ENCODE measurements at places on chromosomes 11 and 22.

GRCh38 chr11:117316197-117316961 lies at the start of gene BACE1:
TSS of gene BACE1 (minus strand) at chr11:117316256. CDS start at chr11:117315795, 461 bp downstream.
- DNase-seq: peak; percentile 75

DNA sequence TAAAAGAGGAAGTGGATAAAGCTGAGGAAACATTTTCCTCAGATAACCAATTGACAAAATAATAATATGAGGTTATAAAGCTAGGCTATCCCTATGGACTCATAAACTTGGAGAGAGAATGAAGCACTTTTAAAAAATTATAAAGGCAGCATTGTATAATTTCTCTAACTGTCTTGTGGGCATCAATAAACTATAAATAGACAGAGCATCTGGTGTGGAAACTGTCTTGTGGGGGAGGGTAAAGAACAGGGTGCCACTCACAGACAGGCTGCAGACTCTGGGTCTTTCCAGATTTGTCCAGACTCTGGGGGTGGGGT lies 333.5 kb downstream of the BUD13 start:
- DNase-seq: no peak

GRCh38 chr11:20397281-20397680 lies 9.8 kb downstream of the PRMT3 start:
- DNase-seq: peak; percentile 7

DNA sequence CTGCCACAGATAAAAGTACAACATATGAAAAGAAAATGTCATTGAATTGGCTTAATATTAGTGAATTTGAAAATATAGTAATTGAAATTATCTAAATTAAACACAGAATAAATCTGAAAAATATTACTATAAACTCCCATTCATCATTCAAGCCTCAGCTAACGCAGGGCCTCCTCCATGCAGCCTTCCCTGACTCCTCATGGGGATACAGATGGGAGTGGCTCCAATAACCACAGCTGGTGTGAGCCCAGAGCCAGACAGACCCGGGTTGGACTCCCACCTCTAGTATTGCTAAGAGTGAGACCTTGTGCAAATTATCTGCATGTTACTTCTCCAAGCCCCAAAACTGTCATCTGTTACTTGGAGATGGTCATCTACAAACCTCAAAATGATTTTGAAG lies 44.9 kb downstream of the CSF2RB start:
- DNase-seq: no peak

GRCh38 chr11:43837879-43838278 lies 42.8 kb upstream of the ALKBH3 start:
- DNase-seq: no peak

DNA sequence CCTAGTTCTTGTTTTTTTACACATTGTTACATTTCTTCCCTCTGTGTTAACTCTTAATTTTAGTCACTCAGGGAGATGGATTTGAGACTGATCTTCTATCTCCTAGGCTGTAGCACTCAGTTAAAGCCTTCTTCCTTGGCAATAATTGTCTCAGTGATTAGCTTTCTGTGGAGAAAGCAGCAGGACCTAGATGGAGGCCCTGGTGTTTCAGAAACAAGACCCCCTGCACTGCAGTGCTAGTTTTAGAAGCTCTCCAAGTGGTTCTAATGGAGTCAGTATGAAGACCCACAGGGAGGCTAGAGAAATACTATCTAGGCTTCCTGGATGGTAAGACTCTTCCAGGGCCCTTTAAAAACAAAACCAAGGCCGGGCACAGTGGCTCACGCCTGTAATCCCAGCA lies 4.1 kb upstream of the PC start:
- DNase-seq: no peak

- DNase-seq: peak; percentile 78
Observed at GRCh38 chr22:44023404-44024287, 456 bp upstream of the PARVB start.

DNA sequence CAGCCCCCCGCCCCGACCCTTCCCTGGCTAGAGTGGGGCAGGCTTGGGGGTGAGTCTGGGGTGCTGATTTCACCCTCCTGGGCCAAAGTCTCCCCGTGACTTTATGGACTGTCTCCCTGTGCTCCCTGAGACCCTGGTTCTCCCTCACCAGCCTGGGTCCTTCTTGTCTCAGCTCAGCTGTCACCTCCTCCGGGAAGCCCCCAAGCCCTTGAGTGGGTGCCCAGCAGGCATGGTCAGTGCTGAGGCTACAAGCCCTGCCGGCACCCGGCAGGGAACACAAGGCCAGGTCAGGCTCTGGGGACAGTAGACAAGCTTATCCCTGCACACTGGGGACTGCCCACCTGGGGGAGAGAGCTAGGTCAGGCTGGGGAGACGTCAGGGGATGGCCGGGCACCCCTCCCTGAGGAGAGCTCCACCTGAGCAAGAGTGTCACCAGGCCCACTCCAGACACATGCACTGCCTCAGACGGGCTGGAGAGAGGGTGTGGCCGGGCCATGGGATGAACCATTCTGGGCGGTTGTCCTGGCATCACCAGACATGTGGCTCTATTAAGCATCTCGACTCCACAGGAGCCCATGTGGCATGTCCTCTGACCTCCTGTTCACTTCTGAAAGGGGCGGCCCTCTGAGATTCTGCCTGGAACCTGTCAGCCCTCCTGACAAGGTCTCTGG lies 22.6 kb upstream of the RTN4R start:
- no peak for DNase-seq

- no peak for DNase-seq
Observed at GRCh38 chr11:14554959-14555358, 34.8 kb upstream of the PSMA1 start.

- peak; percentile 43 for DNase-seq
Observed at GRCh38 chr22:48536541-48537342, 1290.9 kb downstream of the BRD1 start.

DNA sequence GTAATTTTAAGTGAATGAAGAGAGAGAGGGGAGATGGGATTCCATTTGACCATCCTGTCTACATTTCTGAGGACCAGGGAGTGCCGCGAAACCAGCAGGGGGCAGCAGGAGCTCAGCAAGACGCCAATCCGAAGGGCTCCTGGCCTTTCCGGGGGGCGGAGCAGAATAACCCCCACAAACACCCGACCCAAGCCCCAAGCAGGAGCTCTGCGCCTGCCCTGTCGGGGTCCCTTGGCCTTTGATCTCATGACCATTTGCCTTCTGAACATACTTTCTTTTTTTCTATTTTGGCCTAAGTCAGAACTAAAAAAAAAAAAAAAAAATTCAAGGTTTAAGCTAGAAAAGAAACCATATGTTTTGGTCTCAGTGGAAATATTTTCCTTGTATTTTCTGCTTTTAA lies 21.9 kb upstream of the SCN2B start:
- DNase-seq: peak; percentile 65

DNA sequence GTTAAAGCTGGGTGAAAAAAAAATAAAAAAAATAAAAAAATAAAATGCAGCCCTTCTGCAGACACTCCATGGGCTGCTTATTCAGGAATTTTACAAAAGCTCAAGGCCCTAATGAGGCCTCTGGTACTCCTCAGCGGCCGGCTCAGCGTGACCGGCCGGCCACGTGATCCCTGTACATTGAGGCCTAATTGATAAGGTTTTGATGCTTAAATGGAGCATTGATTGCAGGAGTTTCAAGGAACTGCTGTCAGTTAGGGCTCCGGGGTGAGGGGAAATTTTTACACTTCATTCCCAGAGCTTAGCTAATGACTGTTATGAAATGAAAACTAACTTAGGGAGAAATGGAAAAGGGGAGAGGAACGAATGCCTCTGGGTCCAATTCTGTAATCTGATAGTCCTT lies 368.8 kb upstream of the KIRREL3 start:
- DNase-seq: peak; percentile 36

- no peak for DNase-seq
Observed at GRCh38 chr11:78230161-78230877, 41.6 kb downstream of the USP35 start.

DNA sequence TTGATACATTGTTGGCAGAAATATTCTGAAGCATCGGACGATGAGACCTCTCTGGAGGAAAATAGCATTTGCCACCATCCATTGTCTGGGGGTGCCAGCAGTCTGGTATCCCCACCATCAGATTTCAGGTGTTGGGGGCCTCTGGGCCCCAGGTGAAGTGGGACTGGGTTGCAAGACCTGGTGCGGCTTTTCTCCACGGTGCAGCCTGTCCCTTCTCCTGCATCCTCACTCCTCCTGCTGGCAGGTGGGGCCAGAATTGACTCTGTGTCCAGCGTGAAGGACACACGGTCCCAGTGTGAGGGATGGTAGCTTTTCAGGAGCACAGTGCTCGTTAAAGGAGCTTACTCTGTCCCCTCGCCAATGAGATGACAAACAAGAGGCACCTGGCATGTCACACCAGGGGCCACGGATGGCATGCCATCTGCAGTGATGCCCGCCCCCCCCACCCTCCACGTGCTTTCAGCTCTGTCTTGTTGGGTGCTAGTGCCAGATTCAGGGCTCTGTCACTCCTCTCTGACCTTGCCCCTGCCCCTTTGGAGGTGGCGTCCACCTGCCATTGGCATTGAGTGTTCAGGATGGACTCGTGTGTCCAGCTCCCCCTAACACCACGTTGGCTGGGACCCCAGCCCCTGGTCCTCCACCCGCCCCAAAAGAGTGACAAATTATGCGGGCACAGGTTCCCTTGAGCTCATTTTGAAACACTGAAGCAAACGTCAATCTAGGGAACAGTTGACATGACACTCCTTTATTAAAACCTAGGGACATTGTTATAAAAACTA lies 62.4 kb downstream of the PARVG start:
- no peak for DNase-seq

DNA sequence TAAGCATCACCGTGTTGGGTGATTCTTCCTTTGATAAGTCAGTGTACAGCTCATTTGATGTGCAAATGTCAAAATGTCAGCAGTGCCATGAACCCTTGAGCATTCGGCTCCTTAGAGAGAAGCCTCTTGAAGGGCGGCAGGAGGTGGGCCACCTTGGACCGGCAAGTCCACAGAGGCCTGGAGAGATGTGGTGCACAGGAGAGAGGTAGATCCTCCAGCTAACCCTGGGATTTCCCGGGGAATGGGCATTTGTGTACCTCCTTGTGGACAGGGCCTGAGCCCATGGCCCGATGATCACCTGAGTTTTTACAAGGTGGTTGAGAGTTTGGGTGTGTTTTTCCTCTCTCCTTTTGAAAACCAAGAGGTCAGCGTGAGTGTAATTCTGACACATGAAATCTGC lies 133.2 kb upstream of the RCN1 start:
- DNase-seq: no peak

- DNase-seq: peak; percentile 99
Observed at GRCh38 chr11:47847892-47848699, at the start of gene NUP160. TSS of gene NUP160 (minus strand) at chr11:47848350. CDS start at chr11:47848318, 32 bp downstream.

DNA sequence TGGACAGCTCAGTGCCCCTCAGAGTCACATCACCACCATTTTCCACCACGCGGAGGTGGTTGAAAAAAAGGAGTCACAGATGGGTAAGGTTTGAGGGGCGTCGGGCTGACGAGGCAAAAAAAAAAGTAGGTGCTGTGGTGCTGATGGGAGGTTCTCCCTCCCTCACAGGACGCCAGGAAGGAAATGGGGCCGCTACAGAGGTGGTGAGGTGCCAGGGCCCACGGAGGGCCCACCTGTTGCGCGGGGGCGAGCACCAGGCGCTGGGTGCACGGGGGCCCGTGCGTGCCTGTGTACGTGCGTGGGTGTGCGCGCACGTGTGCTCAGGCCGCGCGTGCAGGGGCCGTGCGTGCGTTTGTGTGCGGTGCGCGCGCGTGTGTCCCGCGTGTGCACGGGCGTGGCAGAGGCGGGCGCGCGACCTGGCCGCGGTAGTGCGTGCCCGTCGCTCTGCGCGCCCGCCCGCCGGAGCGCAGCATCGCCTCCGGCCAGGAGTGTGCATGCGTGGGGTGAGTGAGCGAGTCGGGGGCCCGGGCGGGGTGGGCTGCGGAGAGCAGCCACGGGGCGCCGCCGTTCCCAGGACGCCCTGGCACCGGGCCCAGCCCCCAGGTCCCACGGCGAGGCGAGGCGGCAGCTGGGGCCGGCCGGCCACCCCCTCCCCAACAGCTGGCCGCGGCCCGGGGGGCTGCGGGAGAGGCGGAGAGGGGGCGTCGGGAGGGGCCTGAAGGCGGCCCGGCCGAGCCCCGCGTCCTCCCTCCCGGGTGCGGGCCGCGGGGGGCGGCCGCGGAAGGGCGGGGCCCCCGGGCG lies 2.8 kb downstream of the PDGFB start:
- peak; percentile 61 for DNase-seq

DNA sequence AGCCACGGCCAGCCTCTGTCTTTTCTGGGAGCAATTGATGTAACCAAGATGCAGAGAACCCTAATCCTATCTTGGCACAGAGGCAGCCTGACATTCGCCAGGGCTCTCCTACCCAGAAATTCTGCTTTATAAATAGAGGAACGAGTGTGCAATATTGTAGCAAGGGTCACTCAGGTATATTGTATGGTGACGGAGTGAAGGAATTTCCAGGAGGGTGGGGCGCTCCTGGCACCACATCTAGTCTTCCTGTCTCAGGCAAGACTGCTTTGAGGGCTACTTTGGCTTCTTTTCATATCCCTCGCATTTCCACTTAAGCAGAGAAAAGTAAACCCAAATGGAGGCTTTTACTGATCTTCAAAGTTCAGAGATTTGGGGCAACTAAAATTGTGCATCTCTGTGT lies 114.4 kb downstream of the BARX2 start:
- no peak for DNase-seq

DNA sequence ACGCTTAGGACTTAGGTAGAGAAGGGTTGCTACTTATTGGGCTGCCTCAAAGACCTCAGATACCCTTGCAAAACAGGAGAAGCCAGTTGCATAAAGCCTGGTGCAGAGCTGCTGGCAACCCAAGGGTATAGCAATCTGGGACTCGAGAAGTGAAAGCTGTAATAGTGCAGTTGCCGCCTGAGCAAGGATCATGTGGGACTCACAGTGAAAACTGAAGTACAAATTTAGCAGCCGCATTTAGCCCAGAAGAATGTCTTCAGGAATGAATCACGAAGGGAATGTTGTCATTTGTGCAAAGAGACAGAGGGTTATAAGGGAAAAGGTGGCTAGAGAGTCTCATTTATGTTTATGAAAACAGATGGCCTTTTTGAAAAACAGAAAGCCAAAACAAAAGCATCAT lies 267.2 kb downstream of the TENM4 start:
- no peak for DNase-seq

DNA sequence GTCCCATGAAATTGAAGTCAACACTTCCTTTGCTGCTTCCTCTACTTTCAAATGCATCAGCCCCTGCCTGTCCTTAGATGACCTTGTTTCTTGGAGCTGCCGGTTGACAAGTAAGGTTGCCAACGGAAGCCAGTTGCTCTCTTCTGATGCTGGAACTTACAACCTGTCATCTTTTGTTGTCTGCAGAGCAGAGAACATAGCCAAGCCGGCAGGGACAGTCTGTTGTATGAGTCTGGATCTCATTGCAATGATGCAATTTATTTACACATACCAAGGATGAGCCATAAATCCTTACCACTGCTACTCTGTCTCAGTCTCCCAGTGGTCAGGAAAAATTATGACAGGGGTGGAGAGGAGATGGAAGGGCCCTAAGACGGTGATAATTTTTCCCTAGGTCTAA lies 151.4 kb downstream of the BLID start:
- DNase-seq: peak; percentile 4

DNA sequence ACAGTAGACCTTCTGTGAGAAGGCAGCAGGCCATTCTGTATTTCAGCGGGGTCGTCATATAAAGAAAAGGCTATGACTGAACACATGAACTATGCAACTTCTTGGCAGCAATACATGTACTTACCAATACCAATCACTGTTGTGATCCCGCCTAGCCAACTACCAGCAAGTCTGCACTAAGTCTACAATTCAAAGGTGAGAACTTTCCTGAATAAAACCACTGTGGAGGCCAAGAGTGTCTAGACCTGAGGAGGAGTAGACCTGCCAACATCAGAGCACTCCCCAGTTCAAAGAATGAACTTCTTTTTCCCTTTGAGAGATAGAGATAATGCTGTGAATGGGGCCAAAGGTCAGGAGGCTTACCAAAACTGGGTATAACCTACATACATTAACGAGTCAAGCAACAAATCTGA lies 108.2 kb downstream of the SIK3 start:
- no peak for DNase-seq

GRCh38 chr11:102500829-102501228 lies 29.7 kb downstream of the MMP7 start:
- DNase-seq: no peak

Data from right kidney (tissue), 9 donors.